Activated CD4-positive, alpha-beta T cell treated with anti-CD3 and anti-CD28 coated beads, Interleukin-2, amount 50 U/mL, for 24 hours (primary cell): ENCODE measurements at places on chromosomes 13 and 19.
A peak's percentile ranks its signal among the peaks of the same experiment; 100 is the strongest.

DNA sequence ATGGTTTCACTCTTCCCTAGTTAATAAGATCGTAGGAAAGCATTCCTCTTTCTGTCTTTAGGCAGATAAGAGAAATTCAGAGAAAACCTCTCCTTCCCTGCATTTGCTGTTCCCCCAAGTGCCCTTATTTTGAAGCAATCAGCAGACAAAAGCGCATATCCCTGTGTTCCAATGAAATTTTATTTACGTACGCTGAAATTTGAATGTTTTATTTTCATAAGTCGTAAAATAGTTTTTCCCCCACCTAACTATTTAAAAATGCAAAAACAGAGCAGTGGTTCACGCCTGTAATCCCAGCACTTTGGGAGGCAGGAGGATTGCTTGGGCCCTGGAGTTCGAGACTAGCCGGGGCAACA is 17.2 kb upstream of the MRI1 start:
- DNase-seq: no peak

DNA sequence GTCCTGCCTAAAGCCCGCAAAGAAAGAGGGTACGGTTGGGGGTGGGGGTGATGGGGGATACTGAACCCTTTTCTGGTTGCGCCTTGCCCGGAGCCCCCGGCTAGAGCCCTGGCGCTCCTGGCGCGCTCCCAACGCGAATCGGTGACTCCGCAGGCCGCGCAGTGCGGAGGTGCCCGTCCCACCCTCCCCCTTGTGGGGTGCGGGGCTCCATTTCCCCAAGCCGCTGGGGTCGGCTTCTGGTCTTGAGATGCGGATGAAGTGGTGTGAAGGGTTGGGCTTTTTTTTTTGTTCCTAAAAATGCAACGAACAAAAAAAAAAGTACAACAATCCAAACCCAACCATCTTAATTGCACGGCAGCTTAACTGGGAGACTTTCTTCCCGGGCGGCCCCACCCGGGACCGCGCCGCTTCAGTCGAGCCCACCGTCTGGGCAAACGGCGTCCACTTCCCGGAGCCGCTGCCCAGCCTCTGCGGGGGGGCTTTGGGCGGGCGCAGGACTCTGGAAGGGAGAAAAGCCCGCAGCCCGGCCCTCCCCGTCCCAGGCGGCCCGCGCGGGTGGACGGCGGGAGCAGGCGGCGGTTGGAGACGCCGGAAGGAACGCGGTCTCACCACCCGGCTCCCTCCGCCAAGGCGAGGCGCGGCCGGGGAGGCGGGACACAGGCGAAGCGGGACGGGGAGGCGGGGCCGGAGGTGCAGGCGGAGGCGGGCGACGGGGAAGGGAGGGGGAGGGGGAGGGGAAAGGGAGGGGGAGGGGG is 504 bp upstream of the TRIM13 start:
- DNase-seq: peak; percentile 82

GRCh38 chr13:90686442-90686841 is 661.0 kb upstream of the MIR17HG start:
- no peak for DNase-seq

DNA sequence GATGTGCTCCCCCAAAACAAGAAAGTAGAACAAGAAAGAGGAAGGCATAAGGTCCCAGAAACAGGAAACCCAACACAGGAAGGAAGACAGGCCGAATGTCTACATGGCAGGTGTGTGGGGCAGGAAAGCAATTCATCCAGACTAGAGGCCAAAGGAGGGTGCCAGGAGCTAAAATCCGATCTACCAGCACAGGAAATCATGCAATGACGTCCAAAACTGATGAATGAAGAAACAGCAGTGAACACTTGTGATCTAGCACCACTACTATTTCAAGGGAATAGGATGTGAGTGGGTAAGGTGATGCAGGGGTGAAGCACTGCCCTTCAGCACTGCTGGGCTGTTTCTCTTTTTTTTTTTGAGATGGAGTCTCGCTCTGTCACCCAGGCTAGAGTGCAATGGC is 59.1 kb downstream of the DOCK9 start:
- no peak for DNase-seq

- no peak for DNase-seq
Measured at GRCh38 chr13:50125304-50125553, 110.0 kb downstream of the KCNRG start.

DNA sequence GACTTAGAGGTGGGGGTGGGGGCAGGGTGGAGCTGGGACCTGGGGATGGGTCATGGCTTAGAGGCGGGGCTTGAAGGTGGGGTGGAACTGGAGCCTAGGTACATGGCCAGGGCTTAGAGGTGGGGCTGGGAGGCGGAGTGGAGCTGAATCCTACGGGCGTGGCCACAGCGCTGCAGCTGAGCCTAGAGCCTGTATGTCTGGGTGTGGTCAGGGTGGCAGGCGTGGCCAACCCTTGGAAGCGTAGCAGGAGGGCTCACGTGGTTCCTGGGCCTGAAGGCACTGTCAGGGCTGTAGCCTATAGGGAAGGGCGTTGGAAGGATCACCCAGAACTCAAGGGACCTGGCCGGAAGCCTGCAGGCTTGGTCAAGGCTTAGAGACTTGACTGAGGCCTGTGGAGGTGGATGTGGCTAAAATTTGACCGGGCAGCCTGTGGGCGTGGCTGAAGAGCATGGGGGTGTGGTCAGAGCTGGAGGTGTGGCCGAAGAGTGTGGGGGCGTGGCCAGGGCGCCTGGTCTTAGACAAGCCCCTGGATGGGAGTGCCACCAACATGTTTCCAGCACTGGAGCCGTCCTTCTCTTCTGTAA is 24.3 kb downstream of the COLGALT1 start:
- no peak for DNase-seq

DNA sequence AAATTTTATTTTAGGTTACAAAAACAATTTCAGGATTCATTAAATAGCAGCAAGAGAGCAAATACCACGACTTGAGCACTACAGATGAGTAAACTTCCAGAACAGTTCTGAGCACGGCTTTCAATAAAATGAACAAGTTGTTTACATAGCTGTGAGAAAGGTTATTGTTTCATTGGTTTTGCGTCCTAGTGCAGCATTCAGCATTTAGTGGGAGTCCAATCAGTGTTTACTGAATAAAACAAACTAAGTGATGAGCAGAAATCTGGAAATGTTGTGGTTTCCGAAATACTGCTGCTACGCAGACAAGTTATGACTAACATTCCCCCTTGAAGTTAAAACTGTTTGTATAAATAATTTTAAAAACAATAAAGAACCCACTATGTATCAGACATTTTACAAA is 251.5 kb upstream of the STARD13 start:
- DNase-seq: no peak

DNA sequence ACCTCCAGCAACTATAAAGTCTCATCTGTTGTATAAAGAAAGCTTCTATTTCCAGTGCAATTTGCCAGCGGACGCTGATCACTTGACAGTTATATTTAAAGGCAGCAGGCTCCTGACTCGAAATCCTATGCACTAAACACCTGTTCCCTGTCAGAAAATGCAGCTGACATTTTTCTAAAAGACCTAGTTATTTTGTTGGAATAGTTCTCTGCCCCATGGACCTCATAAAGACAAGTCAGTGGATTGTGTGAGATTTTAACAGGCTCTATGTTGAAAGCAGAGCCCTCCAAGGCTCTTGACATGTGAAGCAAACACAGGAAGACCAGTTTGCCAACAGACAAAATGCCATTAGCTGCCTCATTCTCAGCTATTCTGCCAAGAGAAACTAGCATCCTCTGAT is 304.7 kb upstream of the KLF12 start:
- DNase-seq: no peak

- no peak for DNase-seq
Measured at GRCh38 chr19:57389194-57389729, 392 bp upstream of the ZNF548 start.

- DNase-seq: no peak
Measured at GRCh38 chr13:83214452-83214851, 667.8 kb downstream of the SLITRK1 start.

- DNase-seq: no peak
Measured at GRCh38 chr13:111114362-111115060, 599 bp upstream of the ARHGEF7 start.

DNA sequence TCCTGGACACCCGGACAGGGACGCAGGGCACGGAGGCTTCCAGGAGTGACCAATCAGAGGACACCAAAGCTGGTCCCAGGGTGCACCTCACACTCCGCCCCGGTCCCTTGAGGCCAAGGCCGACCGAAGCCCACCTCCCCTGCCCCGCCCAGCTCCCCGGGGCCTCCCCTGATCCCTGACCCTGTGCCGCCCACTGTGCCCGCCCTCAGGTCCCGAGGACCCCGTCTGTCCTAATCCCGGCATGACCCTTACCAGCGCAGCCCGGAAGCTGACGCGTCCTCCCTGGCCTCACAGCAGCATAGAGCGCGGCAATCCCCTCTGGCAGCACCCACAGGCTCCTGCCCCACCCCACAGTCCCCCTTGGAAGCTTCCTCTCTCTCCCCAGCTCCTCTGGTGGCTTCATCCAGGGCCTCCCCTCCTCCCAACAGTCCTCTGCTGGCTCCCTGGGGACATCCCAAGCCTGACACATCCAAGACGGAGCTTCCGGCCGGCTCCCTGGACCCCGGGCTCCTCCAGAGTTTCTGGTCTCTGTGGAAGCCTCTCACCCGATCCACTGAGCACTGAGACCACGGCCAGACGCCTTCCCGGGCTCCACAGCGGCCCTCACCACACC is 7.4 kb upstream of the CDC34 start:
- DNase-seq: no peak

DNA sequence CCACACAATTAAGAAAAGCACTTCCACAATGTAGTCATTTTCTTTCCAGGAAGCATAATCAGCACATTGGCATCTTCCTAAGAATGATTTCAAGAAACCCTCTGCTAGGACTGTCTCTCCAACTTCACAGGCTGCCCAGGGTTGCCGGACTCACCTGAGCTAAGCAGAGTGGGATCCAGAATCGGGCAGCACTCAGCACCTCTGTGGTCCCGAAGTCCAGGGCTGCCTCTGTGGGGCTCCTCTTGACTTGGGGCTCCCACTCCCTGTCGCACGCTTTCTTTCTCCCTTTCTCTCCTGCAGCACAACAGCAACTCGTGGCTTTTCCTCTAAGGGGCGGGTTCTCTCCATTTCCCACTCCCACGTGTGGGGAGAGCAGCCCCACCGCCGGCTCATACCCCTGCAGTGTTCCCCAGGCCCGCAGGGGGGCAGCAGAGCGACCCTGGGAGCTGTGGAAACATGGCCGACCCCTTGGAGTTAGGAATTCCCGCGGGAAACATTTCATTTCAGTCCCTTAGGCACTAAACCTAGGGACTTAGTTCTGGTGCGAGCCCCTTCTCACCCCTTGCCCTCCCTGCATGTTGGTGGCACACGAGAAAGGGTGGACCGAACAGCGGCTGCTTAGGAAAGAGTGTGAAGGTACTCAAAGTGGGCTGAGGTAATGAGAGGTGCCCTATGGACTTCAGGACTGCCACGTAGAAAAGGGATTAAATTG is at the start of gene TMEM272:
TMEM272 (minus strand) TSS at position 316 of the 712 bp plus-strand sequence. CDS start 6,647 bp downstream, outside the sequence.
- DNase-seq: peak; percentile 44

DNA sequence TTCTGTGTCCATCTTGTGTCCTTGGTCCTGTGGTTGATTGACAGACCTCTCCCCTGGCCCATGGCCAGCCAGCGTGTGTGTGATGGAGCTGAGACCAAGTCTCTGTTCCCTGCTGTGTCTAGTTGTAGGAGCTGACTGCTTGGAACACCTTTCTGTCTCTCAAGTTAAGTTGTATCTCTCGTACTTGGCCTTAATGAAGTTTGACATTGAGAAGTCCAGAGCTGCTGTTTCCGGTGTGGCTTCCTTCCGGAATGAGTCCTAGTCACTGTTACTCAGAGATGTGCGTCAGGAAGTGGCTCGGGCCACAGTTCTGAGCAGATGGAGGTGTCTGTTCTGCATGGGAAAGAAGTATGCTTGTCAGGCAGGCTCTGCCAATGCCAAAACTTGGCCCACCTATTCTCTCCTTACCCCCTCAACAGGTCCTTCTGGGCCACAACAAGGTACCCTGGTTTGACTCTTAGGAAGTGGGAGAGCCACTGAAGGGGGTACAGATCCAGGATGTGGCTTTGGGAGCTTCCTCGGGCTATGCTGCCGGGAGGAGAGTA is 54.3 kb downstream of the GATAD2A start:
- peak; percentile 58 for DNase-seq

DNA sequence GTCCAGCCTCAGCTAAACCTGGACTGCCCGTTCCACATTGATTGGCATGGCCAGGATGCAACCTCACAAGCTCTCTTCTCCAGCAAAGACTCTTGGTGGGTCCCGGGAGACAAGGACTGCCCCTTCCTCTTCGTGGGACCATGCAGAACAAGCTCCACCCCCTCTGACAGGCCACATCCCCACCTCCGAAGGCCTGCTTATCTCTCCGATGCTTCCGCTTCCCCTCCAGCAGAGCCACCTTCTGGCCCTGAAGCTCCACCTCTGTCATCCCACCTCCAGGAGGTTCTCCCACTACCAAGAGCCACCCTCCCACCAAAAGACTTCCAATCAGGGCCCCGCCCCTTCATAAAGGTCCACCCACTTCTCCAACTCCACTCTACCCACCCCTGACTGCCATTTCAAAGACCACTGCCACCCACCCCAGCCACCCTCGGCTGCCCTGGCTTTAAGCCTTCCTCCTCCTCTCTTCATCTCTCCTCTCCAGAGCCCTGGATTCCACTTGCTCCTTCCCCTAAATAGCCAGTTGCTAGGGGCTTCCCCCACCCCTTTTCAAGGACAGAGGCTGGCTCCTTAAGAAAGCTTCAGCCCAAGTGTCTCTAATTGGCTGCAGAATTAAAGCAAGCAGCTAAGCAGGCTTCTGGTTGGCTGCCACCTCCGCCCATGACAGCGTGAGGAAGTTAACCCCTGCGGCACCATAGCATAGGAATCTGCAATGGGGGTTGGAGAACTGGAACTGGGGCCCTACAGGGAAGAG is 9.9 kb downstream of the LRFN1 start:
- DNase-seq: no peak

DNA sequence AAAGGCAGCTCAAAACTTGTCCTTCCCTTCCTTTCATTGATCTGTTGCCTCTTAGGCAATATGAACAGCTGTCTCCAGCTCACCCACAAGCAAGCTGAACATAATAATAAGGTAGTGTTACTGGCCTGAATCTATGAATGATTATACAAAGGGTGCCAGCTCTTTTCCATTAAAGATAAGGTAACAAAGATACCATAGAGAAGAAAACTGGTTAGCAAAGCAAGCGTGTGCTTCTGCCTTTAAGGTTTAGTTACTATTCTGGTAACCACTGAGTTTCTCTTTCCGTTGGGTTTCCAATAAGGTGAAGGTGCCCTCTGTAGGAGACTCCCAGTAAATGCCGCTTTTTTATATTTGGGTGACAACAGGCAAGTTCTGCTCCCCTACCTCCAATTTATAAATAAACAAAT is 12.1 kb upstream of the DACH1 start:
- DNase-seq: no peak

GRCh38 chr19:30799865-30800755 is 427.9 kb downstream of the ZNF536 start:
- DNase-seq: no peak

GRCh38 chr13:111922086-111922485 is 144.9 kb upstream of the SOX1 start:
- DNase-seq: no peak

- DNase-seq: no peak
Measured at GRCh38 chr19:38577826-38578225, 39.9 kb downstream of the MAP4K1 start.

DNA sequence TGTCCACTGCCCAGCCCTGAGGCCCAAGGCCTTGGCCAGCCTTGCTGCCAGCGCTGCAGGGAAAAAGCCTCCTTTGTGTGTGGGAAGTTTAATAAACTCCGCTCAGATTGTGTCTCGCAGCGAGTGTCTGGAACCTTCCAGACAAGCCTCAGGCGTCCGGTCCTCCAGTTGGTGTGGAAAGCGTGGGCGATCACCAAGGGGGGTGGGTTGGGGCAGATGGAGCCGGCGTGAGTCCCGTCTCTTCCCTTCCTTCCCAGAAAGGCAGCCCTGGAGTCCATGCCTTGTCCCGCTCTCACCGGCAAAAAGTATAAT is 4.6 kb downstream of the STK11 start:
- no peak for DNase-seq
